Mesothelial cell of epicardium (in vitro differentiated cells): ENCODE measurements at places on chromosomes 2 and 18.

GRCh38 chr18:23340661-23341060 is 112.4 kb upstream of the RIOK3 start:
- DNase-seq: no peak
- H3K27me3 ChIP-seq: no peaks in the 10 kb centered on the region
- H3K27ac ChIP-seq: peak overlapping the region; percentile 1
- peaks cover 21% of the 10 kb centered on the region for H3K4me1 ChIP-seq
- H3K36me3 ChIP-seq: peaks cover 10% of the 10 kb centered on the region

GRCh38 chr2:203412546-203413331 is 84.5 kb downstream of the ABI2 start:
- no peaks in the 10 kb centered on the region for H3K4me1 ChIP-seq
- H3K4me3 ChIP-seq: no peak overlapping the region
- H3K36me3 ChIP-seq: peaks cover 41% of the 10 kb centered on the region

DNA sequence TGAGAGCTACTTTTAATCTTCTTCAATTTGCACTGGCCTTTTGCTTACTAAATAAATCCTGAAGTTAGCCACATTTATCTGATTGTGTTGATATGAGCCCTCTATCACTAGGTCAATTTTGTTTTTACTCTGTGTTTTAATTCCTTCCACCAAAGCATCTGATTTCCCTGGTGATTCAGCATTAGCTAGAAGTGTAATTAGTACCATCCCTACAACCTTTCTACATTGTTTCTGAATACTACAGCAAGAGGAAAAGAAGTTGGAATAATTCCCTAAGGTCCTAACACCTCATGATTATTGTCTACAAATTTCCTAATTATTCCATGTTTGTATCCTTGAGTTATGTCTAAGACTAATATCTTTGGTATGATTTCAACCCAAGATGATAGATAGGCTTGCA is 1093.6 kb downstream of the SUCLG1 start:
- H3K4me1 ChIP-seq: no peaks in the 10 kb centered on the region
- no peaks in the 10 kb centered on the region for H3K36me3 ChIP-seq
- no peak for DNase-seq
- H3K4me3 ChIP-seq: no peak overlapping the region
- H3K27ac ChIP-seq: no peak overlapping the region

DNA sequence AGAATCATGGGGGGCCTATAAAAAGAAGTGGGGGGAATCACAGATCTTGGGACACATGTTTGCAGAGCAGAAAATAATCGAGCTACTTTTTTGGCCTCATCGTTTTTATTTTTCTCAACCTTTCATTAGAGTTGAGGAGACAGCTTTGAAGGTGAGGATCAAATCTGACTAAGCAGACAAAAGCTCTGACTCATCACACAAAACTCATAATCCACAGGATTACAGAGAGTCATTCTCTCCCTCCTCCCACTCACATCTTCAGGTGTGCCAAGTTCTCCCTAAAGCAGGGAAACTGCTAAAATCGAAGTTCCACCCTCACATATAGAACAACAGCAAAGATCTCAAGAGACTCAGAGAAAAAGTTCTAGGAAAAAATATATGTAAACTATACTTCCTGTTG is 15.6 kb downstream of the BAZ2B start:
- DNase-seq: no peak
- H3K27ac ChIP-seq: peak overlapping the region; percentile 49
- peaks cover 15% of the 10 kb centered on the region for H3K36me3 ChIP-seq
- no peaks in the 10 kb centered on the region for H3K27me3 ChIP-seq
- no peak overlapping the region for H3K4me3 ChIP-seq

- no peak for DNase-seq
- H3K27ac ChIP-seq: no peak overlapping the region
- peaks cover 10% of the 10 kb centered on the region for H3K27me3 ChIP-seq
- no peak overlapping the region for H3K4me3 ChIP-seq
These were observed 88.8 kb downstream of the VIT start for GRCh38 chr2:36785179-36785795.

DNA sequence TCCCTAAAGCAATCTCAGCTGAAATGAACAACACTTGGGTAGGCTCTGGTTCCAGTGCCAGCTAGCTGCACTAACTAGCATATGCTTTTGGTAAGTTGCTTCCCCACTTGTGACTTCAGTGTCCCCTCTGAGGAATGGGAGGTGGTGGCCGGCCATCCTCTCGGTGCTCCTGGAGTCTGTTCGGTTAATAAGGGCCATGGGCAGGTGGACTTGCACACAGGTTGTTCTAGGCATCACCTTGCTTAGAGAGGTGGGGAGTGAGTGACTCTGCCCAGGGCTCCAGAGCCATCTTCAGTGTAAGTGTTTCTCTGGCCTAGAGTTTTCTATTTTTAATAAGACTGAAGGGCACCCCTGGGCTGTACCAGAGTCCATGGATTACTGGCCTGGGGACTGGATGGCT is 18.8 kb upstream of the TAF1B start:
- DNase-seq: no peak
- no peak overlapping the region for H3K4me3 ChIP-seq
- no peaks in the 10 kb centered on the region for H3K36me3 ChIP-seq
- H3K27me3 ChIP-seq: no peaks in the 10 kb centered on the region
- H3K27ac ChIP-seq: no peak overlapping the region

GRCh38 chr2:232483311-232483922 is 4.2 kb downstream of the ECEL1 start:
- H3K27me3 ChIP-seq: peaks cover 78% of the 10 kb centered on the region
- H3K36me3 ChIP-seq: no peaks in the 10 kb centered on the region
- peaks cover 4% of the 10 kb centered on the region for H3K4me1 ChIP-seq
- no peak overlapping the region for H3K4me3 ChIP-seq

DNA sequence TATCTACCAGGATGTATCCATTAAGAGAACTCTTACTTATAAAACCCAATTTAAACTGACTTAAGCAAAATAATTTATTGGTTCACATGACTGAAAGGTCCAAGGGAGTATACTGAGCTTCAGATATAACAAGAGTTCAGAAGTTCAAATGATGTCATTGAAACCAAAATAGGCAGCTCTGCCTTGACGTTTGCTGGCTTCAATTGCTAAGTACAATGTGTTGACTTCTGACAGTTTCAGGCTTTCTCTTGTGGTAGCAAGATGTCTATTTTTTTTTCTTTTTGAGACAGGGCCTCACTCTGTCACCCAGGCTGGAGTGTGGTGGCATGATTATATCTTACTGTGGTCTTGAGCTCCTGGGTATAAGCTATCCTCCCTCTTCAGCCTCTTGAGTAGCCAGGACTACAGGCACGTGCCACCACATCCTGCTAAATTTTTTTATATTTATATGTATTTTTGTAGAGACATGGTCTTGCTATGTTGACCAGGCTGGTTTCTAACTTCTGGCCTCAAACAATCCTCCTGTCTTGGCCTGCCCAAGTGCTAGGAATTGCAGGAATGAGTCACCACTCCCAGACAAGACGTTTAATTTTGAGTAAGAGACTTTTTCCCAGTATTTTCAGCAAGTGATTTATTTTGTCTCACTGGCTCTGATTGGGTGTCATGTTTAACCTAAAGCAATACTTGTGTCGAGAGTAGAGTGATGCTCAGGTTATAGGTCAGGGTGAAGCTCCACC is 184.8 kb downstream of the NR4A2 start:
- no peak for DNase-seq
- peaks cover 6% of the 10 kb centered on the region for H3K36me3 ChIP-seq

DNA sequence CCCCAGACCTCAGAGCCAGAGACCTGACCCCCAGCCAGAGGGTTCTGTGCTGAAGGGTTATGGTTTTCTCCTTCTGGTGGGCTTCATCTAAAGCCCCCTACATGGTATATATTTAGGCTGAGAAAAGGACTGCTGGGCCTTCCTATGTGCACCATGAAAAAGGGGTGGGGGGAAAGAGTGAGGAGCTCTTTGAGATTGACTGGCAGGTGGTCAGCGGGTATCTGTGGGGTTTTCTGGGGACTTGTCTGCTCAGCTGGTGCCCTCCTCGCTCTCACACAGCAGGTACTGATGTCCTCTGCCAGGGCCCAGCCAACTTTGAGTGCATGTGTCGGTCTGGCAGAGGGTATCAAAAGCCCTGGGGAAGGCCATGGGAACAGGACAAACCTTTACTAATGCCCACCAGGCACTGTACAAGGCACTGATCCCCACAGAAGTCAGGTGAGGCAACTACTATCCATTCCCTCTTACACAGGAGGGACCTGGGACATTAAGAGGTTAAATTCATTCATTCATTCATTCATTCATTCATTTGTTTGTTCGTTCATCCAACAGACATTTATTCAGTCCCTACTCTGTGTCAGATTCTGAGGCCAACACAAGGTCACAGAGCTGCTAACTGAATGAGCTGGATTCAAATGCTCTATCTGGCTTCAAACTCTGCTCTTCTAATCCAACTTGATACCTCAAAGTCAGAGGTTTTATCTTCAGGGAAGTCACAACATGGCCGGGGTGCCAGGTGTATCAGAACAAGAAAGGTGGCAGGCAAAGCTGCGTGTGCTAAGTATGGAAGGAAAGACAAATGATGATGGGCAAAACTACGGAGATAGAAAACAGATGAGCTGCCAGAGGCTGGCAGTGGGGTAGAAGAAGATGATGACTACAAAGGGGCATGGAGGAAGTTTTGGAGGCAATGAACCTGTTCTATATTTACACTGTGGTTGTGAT is 44.6 kb downstream of the REEP1 start:
- H3K27ac ChIP-seq: no peak overlapping the region
- H3K36me3 ChIP-seq: no peaks in the 10 kb centered on the region
- peaks cover 45% of the 10 kb centered on the region for H3K27me3 ChIP-seq
- no peak for DNase-seq

- H3K4me3 ChIP-seq: no peak overlapping the region
- no peak overlapping the region for H3K27ac ChIP-seq
- DNase-seq: no peak
- peaks cover 17% of the 10 kb centered on the region for H3K4me1 ChIP-seq
- H3K36me3 ChIP-seq: peaks cover 9% of the 10 kb centered on the region
These were observed 34.0 kb downstream of the ACTR2 start for GRCh38 chr2:65261676-65262075.

DNA sequence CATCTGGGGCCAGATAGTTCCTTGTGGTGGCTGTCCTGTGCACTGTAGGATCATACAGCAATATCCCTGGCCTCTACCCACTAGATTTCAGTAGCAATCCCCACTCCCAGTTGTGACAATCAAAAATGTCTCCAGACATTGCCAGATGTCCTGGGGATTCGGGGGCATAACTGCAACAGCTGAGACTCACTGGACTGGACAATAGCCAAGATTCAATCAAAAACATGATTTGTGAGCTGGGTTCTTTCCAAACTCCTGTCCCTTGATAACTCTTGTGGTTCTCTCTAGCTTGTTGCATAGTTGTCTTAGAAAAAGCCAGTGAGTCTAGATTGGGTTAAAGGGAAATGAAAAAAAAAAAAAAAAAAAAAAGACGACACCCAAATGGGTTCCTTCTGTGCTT is 293.4 kb downstream of the CELF4 start:
- no peaks in the 10 kb centered on the region for H3K4me1 ChIP-seq
- H3K27ac ChIP-seq: no peak overlapping the region
- no peak for DNase-seq
- no peak overlapping the region for H3K4me3 ChIP-seq
- H3K36me3 ChIP-seq: no peaks in the 10 kb centered on the region

- no peaks in the 10 kb centered on the region for H3K27me3 ChIP-seq
- H3K4me3 ChIP-seq: no peak overlapping the region
- H3K27ac ChIP-seq: no peak overlapping the region
- H3K36me3 ChIP-seq: no peaks in the 10 kb centered on the region
These were observed 89.3 kb upstream of the HAAO start for GRCh38 chr2:42881732-42882131.

DNA sequence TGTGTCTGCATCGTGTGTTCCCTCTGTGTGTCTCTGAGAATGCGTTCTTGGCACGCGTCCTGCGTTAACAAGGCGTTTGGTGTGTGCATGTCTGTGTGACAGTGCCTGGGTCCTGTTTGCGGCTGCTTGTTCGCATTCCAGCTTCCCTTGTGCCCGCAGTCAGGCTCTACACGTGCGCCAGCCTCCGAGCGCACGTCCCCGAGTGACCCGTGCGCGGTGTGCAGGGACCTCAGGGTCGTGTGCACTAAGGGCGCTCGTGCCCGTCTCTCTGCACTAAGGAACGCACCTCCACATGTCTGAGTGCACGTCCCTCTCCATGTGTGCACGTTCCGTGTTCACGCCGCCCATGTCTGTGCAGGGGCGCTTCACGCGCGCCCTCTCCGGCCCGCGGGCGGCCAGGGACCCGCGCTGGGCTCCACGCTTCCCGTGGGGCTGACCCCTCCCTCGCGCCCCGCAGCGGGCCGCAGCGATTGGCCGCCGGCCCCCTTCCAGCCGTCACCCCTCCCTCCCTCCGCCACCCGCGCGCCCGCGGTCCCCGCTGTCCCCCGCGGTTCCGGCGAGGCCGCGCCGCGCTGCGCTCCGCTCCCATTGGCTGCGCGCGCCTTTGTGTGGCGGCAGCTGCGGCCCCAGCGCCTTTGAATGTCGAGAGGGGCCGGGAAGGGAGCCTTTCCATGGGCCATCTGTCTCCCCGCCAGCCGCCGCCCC is 229.4 kb downstream of the HAUS1 start:
- H3K36me3 ChIP-seq: no peaks in the 10 kb centered on the region
- peaks cover 43% of the 10 kb centered on the region for H3K4me1 ChIP-seq
- DNase-seq: peak; percentile 58
- H3K27me3 ChIP-seq: peaks cover 51% of the 10 kb centered on the region
- H3K27ac ChIP-seq: peak overlapping the region; percentile 40
- H3K4me3 ChIP-seq: peak overlapping the region; percentile 75

GRCh38 chr18:57077005-57077765 is 69.7 kb upstream of the BOD1L2 start:
- no peak overlapping the region for H3K27ac ChIP-seq
- H3K4me1 ChIP-seq: no peaks in the 10 kb centered on the region
- H3K4me3 ChIP-seq: no peak overlapping the region
- H3K36me3 ChIP-seq: no peaks in the 10 kb centered on the region
- H3K27me3 ChIP-seq: peaks cover 32% of the 10 kb centered on the region
- no peak for DNase-seq

- no peaks in the 10 kb centered on the region for H3K27me3 ChIP-seq
- no peak overlapping the region for H3K27ac ChIP-seq
- no peaks in the 10 kb centered on the region for H3K36me3 ChIP-seq
- no peak overlapping the region for H3K4me3 ChIP-seq
These were observed 52.8 kb upstream of the SLC35F5 start for GRCh38 chr2:113809076-113809736.

GRCh38 chr18:47100212-47100831 is 50.0 kb downstream of the HDHD2 start:
- DNase-seq: peak; percentile 62
- H3K4me1 ChIP-seq: no peaks in the 10 kb centered on the region
- no peak overlapping the region for H3K4me3 ChIP-seq

GRCh38 chr2:134441153-134441863 is 187.4 kb downstream of the MGAT5 start:
- DNase-seq: no peak
- no peak overlapping the region for H3K27ac ChIP-seq
- H3K4me1 ChIP-seq: no peaks in the 10 kb centered on the region
- H3K27me3 ChIP-seq: no peaks in the 10 kb centered on the region
- H3K36me3 ChIP-seq: peaks cover 11% of the 10 kb centered on the region
- no peak overlapping the region for H3K4me3 ChIP-seq
